ENCODE measurements at places on chromosomes 3 and 15.
A peak's percentile ranks its signal among the peaks of the same experiment; 100 is the strongest.

DNA sequence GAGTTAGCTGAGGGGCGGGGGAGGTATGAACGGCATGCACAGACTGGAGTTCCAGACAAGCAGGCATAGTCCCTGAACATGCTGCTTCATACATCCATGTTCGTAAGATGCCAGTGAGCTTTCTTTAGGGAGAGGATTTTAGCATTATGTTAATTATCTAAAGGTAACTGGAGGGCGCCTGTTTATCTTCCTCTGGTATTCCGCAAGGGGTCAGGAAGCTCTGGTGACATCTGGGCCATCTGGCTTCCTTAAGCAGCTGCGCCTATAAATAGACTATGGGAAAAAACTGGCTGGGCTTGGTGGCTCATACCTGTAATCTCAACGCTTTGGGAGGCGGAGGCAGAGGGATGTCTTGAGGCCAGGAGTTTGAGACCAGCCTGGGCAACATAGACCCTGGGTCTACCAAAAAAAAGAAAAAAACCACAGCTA is 1.5 kb upstream of the FBXO22 start:
- DNase-seq, result peak; percentile 43

DNA sequence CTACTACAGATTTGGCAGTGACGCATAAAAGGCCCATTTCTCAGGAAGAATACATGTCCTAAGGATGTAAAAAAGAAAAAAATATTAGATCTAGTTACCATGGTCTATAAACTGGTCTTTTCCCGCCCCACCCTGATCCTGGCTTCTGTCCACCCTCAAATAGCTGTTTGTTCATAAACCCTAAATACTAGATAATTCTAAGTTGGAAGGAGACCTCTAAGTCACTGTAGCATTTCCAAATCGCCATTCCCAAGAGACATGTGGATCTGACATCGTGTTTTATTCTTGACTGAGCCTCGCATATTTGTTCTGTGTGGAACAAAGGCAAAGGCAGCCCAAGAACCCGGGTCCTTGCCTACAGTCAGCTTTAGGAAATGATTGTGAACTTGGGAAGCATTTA is 49.0 kb downstream of the LMCD1 start:
- no peak for DNase-seq

DNA sequence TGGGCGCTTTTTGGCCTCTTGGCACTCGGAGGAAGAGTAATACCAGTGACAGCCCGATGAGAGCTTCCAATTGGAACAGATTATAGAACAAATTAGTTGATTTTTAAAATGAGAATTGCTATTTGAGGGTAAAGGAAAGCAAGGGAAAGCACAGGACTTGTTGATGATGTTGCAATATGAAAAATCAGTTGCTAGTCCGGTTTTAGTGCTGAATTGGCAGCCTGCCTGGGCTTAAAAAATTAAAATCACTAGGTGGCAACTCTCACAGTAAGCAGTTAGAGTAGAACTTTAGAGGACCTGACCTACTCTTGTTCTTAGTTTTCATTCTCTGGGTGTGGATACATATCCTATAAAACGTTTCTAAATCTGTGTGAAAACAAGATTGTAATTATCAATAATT is 2.1 kb upstream of the SCAANT1 start:
- no peak for DNase-seq

- no peak for DNase-seq
These were observed 28.0 kb upstream of the ATG7 start for GRCh38 chr3:11244121-11244677.

GRCh38 chr15:59173194-59173593 is 33.4 kb upstream of the LDHAL6B start:
- no peak for DNase-seq

DNA sequence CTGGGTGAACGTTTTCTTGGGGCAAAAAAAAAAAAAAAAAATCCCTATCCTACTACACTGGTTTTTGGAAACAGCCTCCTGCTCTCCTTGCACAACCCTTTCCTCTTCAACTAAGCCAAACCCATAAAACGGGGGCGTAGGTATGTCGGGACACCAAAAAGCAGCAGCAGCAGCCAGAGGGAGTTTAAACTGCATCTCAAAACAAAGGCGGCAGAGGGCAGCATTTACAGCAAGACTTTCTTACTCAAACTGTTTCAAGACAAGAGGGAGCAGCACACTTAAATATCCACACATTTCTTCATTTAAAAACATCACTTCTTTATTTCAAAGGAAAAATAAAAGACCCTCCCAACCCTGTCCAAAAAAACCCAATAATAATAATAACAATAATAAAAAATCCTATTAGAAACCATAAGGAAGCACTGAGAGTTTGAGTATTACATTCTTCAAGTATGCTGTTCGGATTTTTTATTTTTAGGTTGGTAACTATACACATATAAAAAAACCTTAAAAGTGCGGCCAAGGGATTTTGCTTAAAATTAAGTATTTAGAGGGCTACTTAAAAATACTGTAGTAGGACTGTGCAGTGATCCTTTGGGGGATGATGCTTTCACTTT is 43.9 kb upstream of the PLXND1 start:
- peak; percentile 82 for DNase-seq

GRCh38 chr3:104750581-104750980 is 616.1 kb upstream of the ALCAM start:
- DNase-seq, result no peak

DNA sequence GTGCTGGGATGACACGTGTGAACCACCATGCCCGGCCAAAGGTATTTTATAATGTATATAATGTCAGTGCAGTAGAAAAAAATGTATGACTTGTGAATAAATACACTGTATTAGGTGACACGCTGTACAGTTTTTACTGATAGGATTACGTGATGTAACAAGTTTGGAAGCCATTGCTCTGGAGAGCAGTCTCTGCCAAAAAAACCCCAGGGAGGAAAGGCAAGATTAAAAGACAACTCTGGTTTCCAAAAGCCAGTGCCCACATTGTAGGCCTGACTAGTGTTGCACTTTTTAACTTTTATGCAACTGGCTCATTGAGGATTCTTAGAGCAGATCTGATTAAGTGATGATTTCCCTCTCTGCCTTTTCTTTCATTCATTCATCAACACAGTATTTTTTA is 62.0 kb upstream of the SLC2A2 start:
- DNase-seq, result no peak

GRCh38 chr3:136105044-136105443 is 91.1 kb downstream of the MSL2 start:
- DNase-seq, result no peak
